ENCODE measurements at places on chromosomes 3 and 15.

DNA sequence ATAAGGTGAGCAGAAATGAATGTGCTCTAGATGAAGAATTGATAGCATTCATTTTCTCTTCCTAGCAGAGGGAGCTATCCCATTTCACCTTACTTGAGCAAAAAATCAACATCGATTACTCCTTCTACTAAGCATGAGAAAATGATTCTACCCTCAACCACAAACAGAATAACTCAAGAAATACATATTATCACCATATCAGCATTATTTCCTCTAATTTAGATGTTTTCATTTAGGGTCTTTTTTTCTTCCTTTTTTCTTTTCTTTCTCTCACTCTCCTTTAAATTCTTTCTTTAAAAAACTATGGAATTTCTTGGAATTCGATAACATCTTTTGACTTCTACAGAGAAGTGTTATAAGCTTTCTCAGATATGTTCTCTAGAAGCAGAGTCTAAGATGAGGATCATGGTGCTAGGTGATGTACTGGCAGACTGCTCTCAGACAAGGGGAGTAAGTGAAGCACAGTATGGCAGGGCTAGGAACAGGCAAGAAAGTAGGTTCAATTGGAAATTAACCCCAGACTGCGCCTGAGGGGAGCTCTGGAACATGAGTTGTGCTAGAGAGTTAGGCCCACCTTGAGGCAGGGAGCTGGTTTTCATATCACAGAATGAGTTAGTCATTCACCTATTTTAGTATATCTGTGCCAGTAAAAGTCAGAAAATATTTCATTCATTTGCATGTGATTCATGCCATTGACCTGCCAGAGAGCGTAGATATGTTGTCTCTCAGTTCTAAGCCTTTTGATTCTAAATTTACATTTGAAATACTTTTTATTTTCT is 279.2 kb upstream of the KCNH8 start:
- DNase-seq, result no peak

- no peak for DNase-seq
These were observed 676 bp downstream of the CNOT10 start for GRCh38 chr3:32685543-32686185.

DNA sequence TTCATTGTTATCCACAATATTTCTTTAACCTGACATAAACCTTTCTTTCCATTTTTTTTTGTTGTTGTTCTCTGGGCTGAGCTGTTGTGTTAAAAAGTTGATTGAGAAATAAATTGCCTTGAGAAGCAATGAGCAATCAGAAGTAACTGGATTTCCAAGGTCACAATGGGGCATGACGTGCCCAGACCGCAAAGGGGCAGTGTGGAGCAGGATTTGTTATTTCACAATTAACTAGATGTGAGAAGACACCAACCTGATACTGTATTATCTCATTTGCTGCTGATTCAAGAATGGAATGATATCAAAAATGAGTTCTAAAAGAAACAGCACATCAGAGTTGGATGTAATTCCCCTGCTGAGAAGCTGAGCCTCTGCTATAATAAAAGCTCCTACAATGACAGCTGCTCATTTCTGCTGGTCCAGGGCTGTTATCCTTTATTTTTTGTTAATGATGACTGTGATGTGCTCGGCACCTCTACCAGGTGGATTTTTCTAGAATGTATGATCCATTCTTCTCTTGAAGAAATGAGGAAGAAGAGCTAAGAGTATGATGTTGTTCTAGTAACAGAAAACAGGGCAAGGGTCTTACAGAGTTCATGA is 28.1 kb downstream of the CPNE4 start:
- peak; percentile 56 for DNase-seq

DNA sequence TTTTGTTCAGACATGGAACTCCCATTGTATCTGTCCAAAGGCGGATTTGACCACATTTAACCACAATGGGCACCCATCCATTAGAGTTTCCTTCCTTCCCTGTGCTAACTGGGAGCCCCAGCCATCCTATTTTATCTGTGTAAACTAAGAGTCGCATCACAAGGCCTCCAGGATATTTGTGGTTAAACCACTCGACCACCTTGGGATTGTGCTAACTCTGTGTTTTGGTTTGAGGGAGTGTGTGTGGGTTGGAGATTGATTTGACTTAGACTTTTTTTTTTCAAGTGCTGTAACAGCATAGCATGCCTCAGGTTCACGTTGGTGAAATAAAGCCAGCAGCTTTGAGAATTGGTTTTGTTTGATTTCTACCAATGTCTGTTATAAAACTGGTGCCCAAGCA is 100.4 kb upstream of the TP63 start:
- no peak for DNase-seq

DNA sequence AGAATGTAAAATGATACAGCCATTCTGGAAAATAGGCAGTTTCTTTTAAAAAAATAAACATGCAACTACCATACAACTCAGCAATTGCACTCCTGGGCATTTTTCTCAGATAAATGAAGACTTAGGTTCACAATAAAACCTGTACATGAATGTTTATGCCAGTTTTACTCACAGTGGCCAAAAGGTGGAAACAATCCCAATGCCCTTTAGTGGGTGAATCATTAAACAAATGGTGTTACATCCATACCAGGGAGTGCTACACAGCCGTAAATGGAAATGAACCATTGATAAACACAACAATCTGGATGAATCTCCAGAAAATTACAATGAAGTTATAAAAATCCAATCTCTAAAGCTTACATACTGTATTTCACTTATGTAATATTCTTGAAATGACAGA is 140.3 kb downstream of the ADAMTSL3 start:
- DNase-seq, result no peak

DNA sequence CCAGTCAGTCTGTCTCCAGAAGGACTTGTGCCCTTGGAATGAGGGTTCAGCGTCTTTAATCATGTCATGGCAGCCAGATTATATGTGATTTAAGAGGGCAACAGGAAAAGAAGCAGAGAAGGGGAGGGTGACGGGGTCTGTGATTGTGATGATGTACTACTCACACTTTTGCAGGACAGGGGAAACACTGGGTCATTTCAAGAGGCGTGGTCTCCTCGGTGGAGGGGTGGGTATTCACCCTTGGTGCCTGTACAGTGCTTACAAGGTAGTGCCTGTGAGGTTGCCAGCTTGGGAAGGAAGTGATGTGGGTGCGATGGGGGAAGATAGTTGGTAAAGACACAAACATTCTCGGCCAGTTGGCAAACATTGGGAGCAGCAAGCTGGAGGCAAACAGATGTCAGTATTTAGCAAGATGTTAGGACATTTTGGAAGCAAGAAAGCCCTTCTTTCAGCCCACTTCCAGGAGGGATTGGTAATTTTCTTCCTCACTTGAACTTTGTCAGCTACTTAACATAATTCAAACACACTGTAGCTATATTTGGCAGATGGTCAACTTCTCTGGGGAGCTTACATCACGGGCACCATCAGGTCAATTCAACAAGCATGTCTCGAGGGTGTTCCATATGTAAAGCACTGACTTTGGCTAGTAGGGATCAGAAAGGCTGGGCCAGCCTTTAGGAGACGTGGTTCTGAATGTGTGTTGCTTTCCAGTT is 71.4 kb upstream of the ROPN1 start:
- no peak for DNase-seq

DNA sequence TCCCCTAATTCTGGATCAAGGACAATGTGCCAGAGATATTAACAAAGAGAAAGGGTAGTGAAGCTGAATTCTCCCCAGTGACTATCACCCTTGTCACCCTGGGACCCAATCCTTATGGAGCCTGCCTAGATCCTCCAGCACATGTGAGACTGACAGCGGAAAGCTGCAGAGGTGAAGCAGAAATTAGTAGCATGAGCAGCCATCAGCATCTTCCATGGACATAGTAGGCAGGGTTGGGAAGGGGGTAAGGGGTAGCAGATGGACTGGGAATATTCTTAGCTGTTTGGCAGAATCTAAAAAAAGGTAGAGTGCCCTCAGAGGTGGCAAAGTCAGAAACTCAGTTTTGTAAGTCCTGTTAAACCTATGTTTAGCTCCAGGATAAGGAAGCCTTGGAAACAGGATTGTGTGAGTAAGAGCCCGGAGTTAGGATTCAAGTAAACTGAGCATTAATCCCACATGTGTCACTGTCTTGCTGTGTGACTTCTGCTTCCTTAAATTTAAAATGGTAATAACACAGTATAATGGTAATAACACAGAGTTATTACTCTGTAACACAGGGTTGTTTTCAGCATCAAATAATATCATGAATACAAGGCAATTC is 14.5 kb downstream of the GOLIM4 start:
- no peak for DNase-seq

- DNase-seq, result no peak
These were observed 194.4 kb upstream of the GBE1 start for GRCh38 chr3:81955878-81956277.

GRCh38 chr3:175307642-175308041 is 448.5 kb downstream of the NAALADL2 start:
- DNase-seq, result peak; percentile 63

GRCh38 chr3:38828681-38829080 is 12.7 kb upstream of the SCN10A start:
- DNase-seq, result no peak

DNA sequence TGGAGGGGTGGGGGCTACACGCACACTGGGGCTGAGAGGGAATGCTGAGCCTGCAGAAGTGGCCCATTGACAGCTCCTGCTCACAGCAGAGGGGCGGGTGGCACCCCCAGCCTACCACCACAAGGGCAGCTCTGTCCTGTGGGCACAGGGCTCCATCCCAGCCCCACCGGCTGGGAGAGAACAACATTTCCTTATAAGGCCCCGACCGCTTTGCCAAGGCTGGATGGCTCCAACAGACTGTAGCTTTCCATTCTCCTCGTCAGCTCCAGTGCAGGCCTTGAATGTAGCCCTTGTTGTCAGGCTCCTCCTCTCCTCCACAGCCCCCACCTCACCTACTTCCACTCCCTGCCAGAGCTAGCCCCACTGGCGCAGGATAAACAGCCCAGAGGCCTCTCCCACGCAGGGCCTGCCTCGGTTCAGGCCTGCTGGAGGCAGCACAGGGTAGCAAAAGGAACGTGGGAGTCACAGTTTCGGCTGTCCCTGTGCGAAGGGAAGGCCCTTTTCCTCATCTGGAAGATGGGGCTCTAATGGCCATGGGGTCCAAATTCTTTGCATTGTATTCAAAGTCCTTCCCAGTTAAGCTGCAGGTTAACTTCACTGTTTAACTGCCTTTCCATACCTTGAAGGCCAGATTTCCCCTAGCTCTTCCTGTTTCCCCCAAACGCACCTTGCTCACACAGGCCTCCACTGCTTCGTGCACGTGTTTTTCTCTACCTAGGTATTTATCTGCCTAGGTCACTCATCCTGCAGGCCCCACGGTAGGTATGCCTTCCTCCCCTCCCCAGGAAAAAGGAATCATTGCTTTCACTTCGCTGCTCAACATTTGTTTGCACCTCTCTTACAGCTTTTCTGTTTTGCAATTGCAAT is 101.6 kb upstream of the LPP start:
- no peak for DNase-seq

GRCh38 chr3:26505399-26505798 is 117.2 kb upstream of the LRRC3B start:
- no peak for DNase-seq

GRCh38 chr3:102715030-102715697 is 280.3 kb downstream of the ZPLD1 start:
- peak; percentile 17 for DNase-seq

DNA sequence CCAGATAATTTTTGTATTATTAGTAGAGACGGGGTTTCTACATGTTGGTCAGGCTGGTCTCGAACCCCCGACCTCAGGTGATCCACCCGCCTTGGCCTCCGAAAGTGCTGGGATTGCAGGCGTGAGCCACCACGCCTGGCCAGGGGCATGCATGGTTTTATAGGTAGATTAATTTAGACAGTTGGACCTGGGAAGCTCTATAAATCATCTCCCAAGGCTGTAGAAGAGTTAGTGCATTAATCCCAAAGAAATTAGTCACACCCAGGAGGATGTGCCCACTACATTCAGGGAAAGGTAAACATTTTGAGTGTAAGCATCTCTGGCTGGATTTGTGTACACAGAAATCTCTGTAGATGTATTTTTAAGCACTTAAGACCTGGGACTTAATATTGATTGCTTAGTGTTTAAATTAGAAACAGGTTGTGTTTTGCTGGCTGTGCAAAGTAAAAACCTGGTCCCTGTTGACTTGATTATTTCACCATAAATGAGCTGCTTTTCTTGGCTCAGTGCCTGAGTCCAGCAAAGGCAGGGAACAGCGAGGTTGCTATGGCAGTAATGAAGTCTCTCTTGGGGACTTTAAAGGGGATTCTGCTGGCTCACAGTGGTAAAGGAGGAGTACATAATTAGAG is 19.2 kb downstream of the EXOSC7 start:
- DNase-seq, result no peak

DNA sequence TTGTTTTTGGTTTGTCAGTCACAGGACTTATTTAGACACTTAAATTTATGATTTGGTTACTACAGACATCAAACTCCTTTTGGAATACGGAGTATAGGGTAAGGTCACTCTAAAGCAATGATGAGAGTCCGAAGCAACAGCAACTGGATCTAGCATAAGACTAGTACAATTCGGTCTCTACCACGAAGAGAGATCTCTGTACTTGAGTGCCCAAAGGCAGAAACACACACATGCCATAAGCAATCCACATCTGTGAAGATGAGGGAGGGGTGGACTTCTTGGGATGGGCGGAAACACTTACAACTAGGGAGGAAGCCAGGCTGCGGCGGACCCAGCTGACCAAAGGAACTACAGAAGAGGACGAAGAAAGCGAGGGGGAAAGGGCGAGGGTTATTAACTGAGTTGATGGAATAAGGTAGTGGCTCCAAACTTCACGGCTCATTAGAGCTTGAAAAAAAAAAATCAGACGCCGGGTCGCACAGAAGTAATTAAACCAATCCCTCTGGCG is 595 bp downstream of the DPH6 start:
- peak; percentile 81 for DNase-seq

DNA sequence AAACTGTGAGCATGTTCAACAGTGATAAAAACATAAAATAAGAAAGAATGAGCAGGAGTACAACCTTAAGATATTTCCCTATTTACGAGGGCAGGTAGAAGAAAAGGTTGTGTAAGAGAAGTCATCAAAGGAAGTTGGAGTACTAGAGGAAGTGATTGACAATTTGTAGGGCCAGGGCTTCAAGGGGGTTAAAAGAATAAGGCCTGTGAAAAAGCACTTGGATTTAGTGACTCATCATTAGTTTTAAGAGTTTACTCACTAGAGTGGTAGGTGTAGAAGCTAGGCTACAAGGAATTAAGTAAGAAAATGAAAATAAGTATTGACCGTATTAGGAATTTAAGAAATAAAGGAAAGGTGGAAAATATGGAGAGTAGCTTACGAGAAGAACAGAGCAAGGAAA is 23.6 kb downstream of the KCNMB3 start:
- peak; percentile 12 for DNase-seq

DNA sequence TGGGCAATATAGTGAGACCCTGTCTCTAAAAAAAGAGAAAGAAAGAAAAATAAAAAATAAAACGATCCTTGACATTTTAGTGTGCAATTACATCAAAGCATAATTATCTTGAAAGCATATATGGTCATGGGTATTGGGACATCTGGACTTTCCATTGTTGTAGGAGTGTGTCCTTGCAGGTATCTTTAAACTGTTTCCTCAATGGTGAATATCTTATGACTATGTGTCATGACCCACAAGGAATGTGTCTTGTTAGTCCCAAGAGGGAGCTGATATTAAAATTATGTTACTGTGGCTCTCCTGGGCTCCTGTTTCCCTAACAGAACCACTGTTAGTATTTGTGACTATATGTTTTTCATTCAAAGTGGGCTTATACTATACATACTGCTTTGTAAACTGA is 26.6 kb downstream of the EIF1B start:
- DNase-seq, result no peak

- DNase-seq, result no peak
These were observed 38.7 kb upstream of the MAGEF1 start for GRCh38 chr3:184750349-184751083.

All from HT-29 (cell line).